Tibial artery (tissue), 4 donors: ENCODE measurements at places on chromosomes 11 and 22.

DNA sequence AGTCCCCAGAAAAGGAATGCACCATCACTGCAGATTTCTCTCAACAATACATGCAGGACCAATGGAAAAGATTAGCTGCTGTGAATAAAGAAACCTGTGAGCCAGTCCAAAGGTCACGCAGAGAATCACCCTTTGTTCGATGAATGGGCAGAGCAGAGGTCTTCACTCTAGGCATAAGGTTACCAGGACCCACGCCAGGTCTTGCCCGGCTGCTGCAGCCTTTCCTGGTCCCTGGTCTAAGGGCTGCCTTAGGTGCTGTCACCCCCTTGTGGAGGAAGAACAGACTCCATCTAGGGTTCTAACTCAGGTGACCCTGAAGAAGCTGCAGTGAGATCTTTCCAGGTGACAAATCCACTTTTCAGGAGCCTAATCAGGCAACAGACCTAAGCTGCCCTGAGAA lies 29.0 kb upstream of the NAP1L4 start:
- H3K4me1 ChIP-seq = peaks cover 25% of the 10 kb centered on the region
- H3K36me3 ChIP-seq = peaks cover 65% of the 10 kb centered on the region
- no peaks in the 10 kb centered on the region for H3K27me3 ChIP-seq
- no peak for DNase-seq
- H3K4me3 ChIP-seq = no peak overlapping the region

- no peak overlapping the region for H3K27ac ChIP-seq
- no peak overlapping the region for H3K4me3 ChIP-seq
- DNase-seq = no peak
- H3K27me3 ChIP-seq = no peaks in the 10 kb centered on the region
Measured at GRCh38 chr11:75263944-75264349, 23.4 kb downstream of the TPBGL start.

- no peaks in the 10 kb centered on the region for H3K4me1 ChIP-seq
- H3K4me3 ChIP-seq = no peak overlapping the region
- DNase-seq = no peak
- H3K36me3 ChIP-seq = peaks cover 44% of the 10 kb centered on the region
- H3K27me3 ChIP-seq = no peaks in the 10 kb centered on the region
- peak overlapping the region; percentile 44 for H3K27ac ChIP-seq
Measured at GRCh38 chr11:71999798-72000197, 1.1 kb downstream of the IL18BP start.

DNA sequence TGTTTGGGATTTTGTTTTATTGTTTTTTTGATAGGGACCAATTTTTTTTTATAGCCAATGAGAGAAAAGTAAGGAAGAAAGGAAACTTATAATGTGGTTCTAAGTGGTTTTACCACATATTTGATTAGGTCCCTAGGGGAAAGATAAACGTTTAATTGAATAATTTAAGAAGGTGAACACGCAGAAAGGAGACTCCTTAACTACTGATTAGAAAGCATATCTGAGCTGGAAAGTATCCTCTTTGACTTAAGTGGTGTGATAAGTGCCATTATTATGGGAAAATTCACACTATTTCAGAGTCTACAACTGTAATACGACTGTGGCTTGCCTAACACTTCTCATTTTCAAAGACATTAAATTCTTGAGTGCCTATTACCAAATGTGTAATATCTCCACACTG lies 106.5 kb upstream of the GRAMD1B start:
- no peak overlapping the region for H3K4me3 ChIP-seq
- DNase-seq = no peak
- no peak overlapping the region for H3K27ac ChIP-seq
- H3K27me3 ChIP-seq = peaks cover 7% of the 10 kb centered on the region
- no peaks in the 10 kb centered on the region for H3K36me3 ChIP-seq

GRCh38 chr11:129620237-129621104 lies 195.2 kb upstream of the TMEM45B start:
- no peak overlapping the region for H3K27ac ChIP-seq
- H3K4me1 ChIP-seq = no peaks in the 10 kb centered on the region
- H3K27me3 ChIP-seq = no peaks in the 10 kb centered on the region
- H3K36me3 ChIP-seq = no peaks in the 10 kb centered on the region
- H3K4me3 ChIP-seq = no peak overlapping the region

DNA sequence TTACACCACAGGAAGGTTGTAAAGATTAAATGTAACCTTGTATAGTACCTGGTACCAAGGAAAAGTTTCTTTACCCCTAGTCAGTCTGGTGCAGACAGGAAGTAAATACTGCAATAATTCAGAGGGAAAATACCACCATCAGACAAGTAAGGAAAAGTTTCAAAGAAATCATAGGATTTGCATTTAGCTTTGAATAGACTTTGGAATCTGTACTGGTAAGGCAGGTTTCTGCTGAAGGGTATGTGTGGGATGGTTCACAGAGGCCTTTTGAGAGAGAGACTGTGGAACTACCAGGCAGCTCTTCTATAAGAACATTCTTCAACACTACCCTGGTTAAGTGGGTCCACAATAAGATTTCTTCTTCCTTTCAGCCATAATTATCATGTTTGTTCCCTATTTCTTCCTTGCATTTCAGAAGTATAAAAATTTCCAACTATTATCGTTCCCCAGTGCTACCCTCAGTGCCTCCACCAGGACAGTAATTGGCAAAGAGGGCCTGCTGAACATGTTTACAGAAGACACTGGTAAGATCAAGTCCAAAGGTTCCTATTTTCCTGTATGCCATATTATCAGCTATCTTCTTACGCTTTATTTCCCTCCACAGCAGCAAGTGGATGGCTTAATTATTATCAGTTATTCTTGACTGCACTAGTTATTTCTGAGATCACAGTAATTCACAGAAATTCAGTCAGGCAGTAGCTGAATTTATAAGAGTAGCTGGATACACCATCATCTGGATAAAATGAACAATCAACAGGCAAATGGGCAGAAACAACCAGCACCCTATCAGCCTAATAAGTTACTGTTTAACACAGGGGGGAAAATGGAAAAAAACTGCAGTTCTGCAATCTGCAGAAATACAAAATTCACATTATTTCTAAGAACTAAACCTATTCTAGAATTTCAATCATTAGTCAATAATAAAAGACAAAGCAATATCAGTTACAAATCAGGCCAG lies 48.5 kb downstream of the PITPNB start:
- H3K27me3 ChIP-seq = no peaks in the 10 kb centered on the region
- H3K4me1 ChIP-seq = peaks cover 46% of the 10 kb centered on the region
- no peak overlapping the region for H3K4me3 ChIP-seq
- no peak for DNase-seq
- H3K27ac ChIP-seq = peak overlapping the region; percentile 82

DNA sequence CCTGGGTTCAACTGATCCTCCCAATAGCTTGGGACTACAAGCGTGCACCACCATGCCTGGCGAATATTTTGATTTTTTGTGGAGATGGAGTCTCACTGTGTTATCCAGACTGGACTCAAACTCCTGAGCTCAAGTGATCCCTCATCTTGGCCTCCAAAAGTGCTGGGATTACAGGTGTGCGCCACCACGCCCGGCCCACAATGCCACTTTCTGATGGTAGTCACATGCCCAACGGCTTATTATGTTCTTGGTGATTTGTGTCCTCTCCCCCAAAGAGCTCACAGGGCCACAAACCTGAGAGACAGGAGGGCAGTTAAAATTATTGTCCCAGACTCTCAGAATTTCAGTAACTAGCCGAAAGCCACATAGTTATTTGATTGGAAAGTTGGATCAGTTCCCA lies 9.6 kb downstream of the GRIK4 start:
- no peak overlapping the region for H3K27ac ChIP-seq
- no peaks in the 10 kb centered on the region for H3K36me3 ChIP-seq
- H3K27me3 ChIP-seq = peaks cover 44% of the 10 kb centered on the region
- no peak overlapping the region for H3K4me3 ChIP-seq
- DNase-seq = no peak

DNA sequence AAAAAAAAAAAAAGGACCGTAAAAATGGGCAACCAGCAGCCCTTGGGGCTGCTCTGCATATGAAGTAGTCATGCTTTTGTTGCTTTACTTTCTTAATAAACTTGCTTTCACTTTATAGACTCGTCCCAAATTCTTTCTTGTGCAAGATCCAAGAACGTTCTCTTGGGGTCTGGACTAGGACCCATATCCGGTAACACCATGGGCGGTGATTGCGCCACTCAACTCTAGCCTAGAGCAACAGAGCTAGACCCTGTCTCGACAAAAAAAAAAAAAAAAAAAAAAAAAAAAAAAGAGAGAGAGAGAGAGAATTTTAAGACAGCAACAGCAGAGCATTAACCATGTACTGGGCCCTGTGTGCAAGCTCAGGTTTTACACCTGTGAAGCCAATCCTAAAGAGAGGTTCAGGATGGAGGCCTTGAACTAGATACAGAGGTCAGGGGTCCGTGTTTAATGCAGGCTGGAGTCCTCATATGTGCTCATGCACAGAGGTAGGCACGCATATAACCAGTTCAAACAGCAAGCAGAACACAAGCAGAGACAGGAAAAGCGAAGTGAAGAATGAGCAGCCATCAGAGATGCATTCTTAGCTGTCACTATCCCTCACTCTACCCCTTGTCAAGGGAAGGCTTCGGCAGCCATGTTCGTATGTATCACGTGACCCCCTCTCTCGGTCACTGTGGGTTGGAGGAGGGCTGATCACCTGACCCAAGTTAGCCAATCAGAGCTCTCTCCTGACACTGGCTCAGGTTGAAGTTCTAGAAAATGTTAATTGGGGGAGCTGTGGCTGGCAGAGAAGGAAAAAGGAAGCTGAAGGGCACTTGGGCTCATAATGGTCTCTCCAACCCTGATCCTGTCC lies 16.7 kb upstream of the SYT12 start:
- no peak overlapping the region for H3K27ac ChIP-seq
- H3K4me3 ChIP-seq = no peak overlapping the region
- DNase-seq = no peak
- H3K4me1 ChIP-seq = no peaks in the 10 kb centered on the region
- no peaks in the 10 kb centered on the region for H3K36me3 ChIP-seq

DNA sequence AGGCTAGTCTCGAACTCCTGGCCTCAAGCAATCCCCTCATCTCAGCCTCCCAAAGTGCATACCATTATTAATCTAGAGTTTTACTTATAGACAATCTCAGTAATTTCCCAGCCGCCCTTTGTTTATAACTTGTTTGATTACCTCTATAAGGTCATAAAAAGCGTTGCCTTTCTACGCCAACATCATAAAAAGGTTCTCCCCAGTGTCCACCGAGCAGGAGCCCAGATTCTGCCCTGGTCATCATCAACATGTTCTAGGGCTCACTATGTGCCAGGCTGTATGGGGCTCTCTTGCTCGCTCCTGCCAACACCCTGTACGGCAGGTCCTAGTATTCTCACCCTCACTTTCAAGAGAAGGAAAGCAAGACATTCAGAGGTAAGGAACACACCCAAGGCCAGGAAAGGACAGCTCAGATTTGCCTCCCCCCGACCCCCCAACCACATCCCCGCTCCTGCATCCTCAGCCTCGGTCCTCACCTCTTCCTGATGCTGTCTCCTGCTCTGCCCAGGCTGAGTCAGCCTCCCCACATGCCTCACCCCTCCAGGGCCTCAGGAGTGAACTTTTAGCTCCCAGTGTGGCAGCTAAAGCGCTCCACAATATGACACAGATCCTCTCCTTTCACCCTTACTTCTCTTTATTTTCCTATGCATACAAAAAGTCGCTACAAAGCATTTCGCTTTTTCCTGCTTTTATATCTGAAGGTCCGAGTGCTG lies 14.3 kb downstream of the ARFGAP3 start:
- no peak for DNase-seq
- H3K4me3 ChIP-seq = no peak overlapping the region
- H3K27me3 ChIP-seq = no peaks in the 10 kb centered on the region
- no peak overlapping the region for H3K27ac ChIP-seq

- DNase-seq = no peak
- no peak overlapping the region for H3K4me3 ChIP-seq
- no peak overlapping the region for H3K27ac ChIP-seq
- peaks cover 36% of the 10 kb centered on the region for H3K4me1 ChIP-seq
- H3K27me3 ChIP-seq = peaks cover 100% of the 10 kb centered on the region
- H3K36me3 ChIP-seq = no peaks in the 10 kb centered on the region
Measured at GRCh38 chr11:31819621-31820437, 8.7 kb upstream of the PAX6 start.

- H3K27me3 ChIP-seq = peaks cover 12% of the 10 kb centered on the region
- peak; percentile 60 for DNase-seq
- H3K27ac ChIP-seq = no peak overlapping the region
- peaks cover 11% of the 10 kb centered on the region for H3K4me1 ChIP-seq
- H3K36me3 ChIP-seq = no peaks in the 10 kb centered on the region
Measured at GRCh38 chr11:72613977-72614376, 60.2 kb downstream of the PDE2A start.

- no peak for DNase-seq
- H3K4me1 ChIP-seq = no peaks in the 10 kb centered on the region
Measured at GRCh38 chr11:64499261-64500004, 91.6 kb upstream of the SLC22A12 start.

- no peak overlapping the region for H3K4me3 ChIP-seq
- H3K27me3 ChIP-seq = no peaks in the 10 kb centered on the region
- H3K36me3 ChIP-seq = no peaks in the 10 kb centered on the region
- no peaks in the 10 kb centered on the region for H3K4me1 ChIP-seq
Measured at GRCh38 chr11:36431429-36432092, 78.5 kb downstream of the TRAF6 start.

DNA sequence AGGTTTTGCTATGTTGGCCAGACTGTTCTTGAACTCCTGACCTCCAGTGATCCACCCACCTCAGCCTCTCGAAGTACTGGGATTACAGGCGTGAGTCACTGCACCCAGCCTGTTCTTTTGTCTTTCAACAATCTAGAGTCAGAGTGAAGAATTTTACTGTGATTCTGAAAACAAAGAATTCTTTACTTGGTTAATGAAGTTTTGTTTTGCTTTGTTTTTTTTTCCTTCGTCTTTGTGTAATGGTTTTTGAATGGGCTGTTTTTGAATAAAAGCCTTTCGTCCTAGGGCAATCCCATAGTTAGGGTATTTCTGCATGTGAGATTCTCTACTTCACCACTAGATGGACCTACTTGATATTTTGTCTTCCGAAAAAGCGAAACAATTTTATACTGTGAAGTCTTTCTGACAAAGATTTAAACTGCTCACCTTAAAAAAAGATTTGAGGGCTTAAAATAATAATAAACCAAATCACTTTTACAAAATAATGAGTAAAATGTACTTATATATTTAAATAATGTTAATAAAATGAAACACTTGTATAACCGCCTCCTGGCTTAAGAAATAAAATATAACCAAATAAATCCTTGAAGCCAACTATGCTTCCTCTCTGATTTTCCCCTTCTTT lies 43.4 kb upstream of the SC5D start:
- H3K4me1 ChIP-seq = no peaks in the 10 kb centered on the region
- H3K27ac ChIP-seq = no peak overlapping the region
- H3K4me3 ChIP-seq = no peak overlapping the region
- H3K27me3 ChIP-seq = no peaks in the 10 kb centered on the region
- no peaks in the 10 kb centered on the region for H3K36me3 ChIP-seq

- no peaks in the 10 kb centered on the region for H3K4me1 ChIP-seq
- DNase-seq = no peak
- H3K36me3 ChIP-seq = no peaks in the 10 kb centered on the region
Measured at GRCh38 chr22:35174401-35175038, 82.8 kb upstream of the HMGXB4 start.

GRCh38 chr11:96256215-96257011 lies 86.6 kb downstream of the MAML2 start:
- DNase-seq = no peak
- no peak overlapping the region for H3K27ac ChIP-seq
- no peak overlapping the region for H3K4me3 ChIP-seq
- H3K27me3 ChIP-seq = no peaks in the 10 kb centered on the region
- no peaks in the 10 kb centered on the region for H3K36me3 ChIP-seq
- H3K4me1 ChIP-seq = peaks cover 75% of the 10 kb centered on the region

- no peak overlapping the region for H3K27ac ChIP-seq
- no peak for DNase-seq
- no peaks in the 10 kb centered on the region for H3K4me1 ChIP-seq
Measured at GRCh38 chr11:72363112-72363511, 71.2 kb downstream of the CLPB start.
